IMR-90 (cell line): ENCODE measurements at places on chromosomes 5 and 9.

- peak; percentile 48 for DNase-seq
- H3K27me3 ChIP-seq = no peaks in the 10 kb centered on the region
- peaks cover 12% of the 10 kb centered on the region for H3K4me1 ChIP-seq
- no peak overlapping the region for H3K27ac ChIP-seq
Observed at GRCh38 chr5:132296412-132297016, 2.3 kb downstream of the SLC22A4 start.

DNA sequence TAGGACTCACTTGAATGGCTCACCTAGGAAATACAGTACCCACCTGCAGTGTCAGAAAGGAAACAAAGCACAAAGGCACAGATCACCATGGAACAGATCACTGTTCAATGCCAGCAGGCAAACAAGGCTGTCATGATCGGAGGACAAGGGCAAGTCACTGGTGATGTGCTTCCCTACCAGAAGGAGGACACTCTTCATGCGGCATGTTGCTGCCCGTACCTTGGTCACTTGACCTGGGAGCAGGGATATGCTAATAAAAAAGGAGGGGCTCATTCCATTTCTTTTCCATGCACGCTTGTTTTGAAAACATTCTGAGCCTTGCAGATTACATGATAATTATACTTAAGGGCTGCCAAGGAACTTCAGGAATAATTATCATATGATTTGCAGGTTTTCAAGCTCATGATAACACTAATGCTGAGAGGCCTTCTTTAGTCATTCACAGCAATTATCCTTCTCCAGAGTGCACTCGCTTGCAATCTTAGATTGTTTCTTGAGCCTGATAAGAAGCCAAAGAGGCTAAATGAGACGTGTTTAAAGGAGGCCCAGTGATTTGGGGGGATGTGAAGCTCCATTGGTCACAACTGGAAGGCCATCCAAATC, 36.1 kb upstream of the STARD4 start:
- H3K36me3 ChIP-seq = no peaks in the 10 kb centered on the region
- no peak overlapping the region for H3K27ac ChIP-seq
- H3K27me3 ChIP-seq = no peaks in the 10 kb centered on the region
- H3K4me1 ChIP-seq = no peaks in the 10 kb centered on the region; the same call in 1 of the 2 replicates
- H3K4me3 ChIP-seq = no peak overlapping the region

GRCh38 chr9:120715389-120715924, 1.2 kb upstream of the MEGF9 start:
- no peak overlapping the region for H3K4me3 ChIP-seq
- peak; percentile 77 for DNase-seq
- no peaks in the 10 kb centered on the region for H3K36me3 ChIP-seq
- H3K27ac ChIP-seq = peak overlapping the region; percentile 84; the same call in 1 of the 2 replicates

DNA sequence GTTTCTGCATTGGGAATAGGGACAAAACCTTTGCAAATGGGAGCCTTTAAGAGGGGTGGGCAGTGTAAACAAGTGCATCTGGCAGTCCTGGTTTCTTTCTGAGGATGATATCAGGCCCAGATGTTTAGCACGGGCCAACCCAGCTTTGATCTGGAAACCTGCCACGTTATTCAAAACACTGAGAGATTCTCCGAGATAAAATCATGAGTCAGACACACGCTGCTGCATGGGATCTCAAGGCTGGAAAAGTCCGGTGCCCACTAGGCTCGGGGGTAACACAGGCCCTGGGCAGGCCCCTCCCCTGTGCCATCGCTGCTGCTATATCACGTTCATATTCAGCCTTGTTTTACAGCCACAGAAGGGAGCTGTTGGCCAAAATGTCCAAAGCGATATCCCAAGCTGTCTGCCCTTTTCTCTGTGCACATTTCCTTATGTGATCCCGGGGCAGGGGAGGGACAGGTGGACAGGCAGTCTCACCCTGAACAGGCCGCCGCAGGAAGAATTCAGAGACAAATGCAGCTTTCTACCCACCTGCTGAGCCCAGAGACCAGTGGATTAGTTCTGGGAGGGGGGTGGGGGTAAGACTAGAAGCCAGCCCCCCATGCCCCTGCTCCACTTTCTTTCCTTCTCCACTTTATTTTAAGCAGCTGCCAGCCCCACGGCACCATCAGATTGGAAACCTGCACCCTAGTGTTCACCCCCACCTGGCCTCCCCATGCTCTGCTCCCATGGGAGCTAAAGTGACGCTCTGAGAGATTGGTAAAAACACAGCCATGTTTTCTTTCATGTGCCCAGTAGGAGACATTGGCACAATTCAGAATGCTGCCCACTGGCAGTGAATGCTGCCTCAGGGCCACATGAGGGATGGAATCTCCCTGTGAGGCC, 63.1 kb downstream of the TMOD1 start:
- no peak overlapping the region for H3K27ac ChIP-seq
- peaks cover 12% of the 10 kb centered on the region for H3K36me3 ChIP-seq
- peaks cover 1% of the 10 kb centered on the region; the same call in 1 of the 2 replicates for H3K4me1 ChIP-seq
- no peak overlapping the region for H3K4me3 ChIP-seq

DNA sequence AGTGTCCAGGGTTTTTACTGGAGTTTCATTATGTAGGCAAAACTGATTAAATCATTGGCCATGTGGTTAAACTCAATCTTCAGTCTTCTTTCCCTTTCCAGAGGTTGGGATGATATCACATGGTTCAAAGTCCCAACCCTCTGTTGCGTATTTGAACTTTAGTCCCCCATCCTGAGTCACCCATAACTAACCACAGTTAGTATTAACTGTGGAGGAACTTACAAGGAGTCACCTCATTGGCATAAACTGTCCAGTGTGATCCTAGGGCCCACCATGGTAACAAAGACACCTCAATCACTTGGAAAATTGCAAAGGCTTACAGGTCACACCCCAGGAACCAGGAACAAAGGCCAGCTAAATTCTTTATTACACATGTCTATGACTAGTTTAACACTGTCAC, 188.5 kb downstream of the COX7C start:
- H3K27ac ChIP-seq = no peak overlapping the region
- H3K27me3 ChIP-seq = no peaks in the 10 kb centered on the region
- DNase-seq = peak; percentile 2

DNA sequence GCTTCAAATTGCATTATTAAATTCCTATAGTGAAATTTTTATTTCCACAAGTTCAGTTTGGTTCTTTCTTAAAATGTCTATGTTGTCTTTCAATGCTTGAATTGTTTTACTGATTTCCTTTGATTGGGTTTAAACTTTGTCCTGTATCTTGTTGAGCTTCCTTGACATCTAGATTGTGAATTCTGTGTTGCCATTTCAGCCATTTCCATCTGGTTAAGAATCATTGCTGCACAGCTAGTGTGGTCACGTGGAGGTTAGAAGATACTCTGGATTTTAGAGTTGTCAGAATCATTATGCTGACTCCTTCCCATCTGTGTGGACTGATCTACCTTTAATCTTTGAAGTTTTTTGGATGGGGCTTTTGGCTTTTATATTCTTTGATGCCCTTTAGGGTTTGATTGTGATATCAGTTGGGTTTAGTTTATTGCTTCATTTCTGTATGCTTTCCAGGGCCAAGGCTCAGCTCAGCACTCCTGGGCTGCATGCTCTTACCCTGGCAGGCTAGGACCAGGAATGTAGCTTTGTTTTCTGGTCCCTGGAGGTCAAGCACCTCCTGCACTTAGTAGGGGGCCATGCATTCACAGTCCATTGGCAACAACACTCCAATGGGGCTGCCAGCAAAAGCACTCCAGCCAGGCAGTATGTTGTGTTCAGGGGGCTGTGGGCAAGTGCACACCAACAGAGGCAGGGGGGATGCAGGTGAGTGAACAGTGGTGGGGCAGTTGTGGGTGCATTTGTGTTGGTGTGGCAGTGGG, 141.4 kb downstream of the PRR16 start:
- H3K4me3 ChIP-seq = no peak overlapping the region
- H3K36me3 ChIP-seq = no peaks in the 10 kb centered on the region
- H3K4me1 ChIP-seq = peaks cover 17% of the 10 kb centered on the region
- DNase-seq = no peak
- no peaks in the 10 kb centered on the region for H3K27me3 ChIP-seq

- H3K27me3 ChIP-seq = no peaks in the 10 kb centered on the region
- H3K27ac ChIP-seq = no peak overlapping the region
- H3K4me3 ChIP-seq = no peak overlapping the region
- no peak for DNase-seq
- no peaks in the 10 kb centered on the region for H3K36me3 ChIP-seq
Observed at GRCh38 chr9:90665072-90665471, 22.4 kb upstream of the DIRAS2 start.

- no peak for DNase-seq
- H3K27ac ChIP-seq = no peak overlapping the region
- H3K27me3 ChIP-seq = no peaks in the 10 kb centered on the region
- peaks cover 2% of the 10 kb centered on the region; the same call in 1 of the 2 replicates for H3K4me1 ChIP-seq
- no peak overlapping the region for H3K4me3 ChIP-seq
Observed at GRCh38 chr9:38447703-38448102, 23.4 kb upstream of the IGFBPL1 start.

GRCh38 chr5:5141339-5141599, 1.1 kb downstream of the ADAMTS16 start:
- H3K27me3 ChIP-seq = peaks cover 14% of the 10 kb centered on the region
- DNase-seq = no peak
- no peaks in the 10 kb centered on the region for H3K36me3 ChIP-seq
- no peak overlapping the region for H3K4me3 ChIP-seq

DNA sequence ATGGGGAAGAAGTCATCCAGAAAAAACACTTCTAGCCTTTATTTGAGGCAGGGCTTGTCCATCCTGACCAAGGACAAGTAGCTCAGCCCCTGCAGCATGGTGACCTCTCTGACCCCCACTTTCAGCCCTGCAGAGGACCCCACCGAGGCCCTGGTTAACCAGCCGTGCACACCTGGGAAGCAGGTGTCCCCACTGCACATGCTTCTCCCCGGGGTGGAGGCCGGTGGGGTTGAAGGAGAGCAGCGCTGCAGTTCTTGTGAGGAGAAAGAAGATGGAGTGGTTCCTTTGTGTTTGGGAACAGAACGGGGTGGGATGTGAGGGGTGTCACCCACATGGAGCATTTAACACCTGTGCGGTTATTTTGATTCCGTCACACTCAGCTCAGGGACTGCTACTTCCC, 21.1 kb upstream of the ZBTB34 start:
- no peak overlapping the region for H3K27ac ChIP-seq
- H3K27me3 ChIP-seq = no peaks in the 10 kb centered on the region
- peaks cover 15% of the 10 kb centered on the region; the same call in 1 of the 2 replicates for H3K36me3 ChIP-seq
- peaks cover 6% of the 10 kb centered on the region for H3K4me1 ChIP-seq

DNA sequence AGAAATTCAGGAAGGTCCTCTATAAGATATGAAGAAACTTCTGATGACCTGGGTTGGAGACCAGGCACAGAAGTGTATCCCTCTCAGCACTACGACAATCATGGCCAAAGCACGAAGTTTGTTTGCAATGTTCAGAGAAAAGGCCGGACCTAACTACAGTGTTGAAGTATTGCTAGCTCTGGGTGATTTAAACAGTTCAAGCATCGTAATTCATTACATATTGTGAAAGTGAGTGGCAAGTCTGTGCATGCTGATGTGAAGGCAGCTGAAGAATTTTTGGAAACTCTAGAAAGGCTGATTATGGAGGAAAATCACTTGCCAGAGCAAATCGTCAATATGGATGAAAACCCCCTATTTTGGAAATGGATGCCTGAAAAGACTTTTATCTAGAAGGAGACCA, 67.2 kb upstream of the PANK3 start:
- no peak overlapping the region for H3K27ac ChIP-seq
- H3K27me3 ChIP-seq = no peaks in the 10 kb centered on the region
- H3K36me3 ChIP-seq = no peaks in the 10 kb centered on the region
- DNase-seq = no peak

DNA sequence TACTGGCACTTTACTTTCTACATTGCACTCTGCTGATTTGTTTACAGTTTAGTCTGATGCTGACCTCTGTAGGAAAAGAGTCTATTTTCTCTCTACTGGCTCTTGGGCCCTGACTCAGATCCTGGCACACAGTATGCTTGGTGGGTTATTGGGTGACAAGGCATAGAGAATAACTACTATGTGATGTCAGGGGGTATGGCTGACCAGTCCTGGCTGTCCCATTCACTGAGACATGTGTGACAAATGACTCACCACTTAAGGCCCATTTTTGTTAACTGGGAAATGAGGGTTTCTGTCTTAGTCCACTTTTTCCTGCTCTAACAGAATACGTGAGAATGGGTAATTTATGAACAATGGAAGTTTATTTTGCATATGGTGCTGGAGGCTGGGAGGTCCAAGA, 66.4 kb downstream of the DAPK1 start:
- H3K27me3 ChIP-seq = peaks cover 3% of the 10 kb centered on the region; the same call in 1 of the 2 replicates
- H3K36me3 ChIP-seq = no peaks in the 10 kb centered on the region
- H3K4me1 ChIP-seq = no peaks in the 10 kb centered on the region

DNA sequence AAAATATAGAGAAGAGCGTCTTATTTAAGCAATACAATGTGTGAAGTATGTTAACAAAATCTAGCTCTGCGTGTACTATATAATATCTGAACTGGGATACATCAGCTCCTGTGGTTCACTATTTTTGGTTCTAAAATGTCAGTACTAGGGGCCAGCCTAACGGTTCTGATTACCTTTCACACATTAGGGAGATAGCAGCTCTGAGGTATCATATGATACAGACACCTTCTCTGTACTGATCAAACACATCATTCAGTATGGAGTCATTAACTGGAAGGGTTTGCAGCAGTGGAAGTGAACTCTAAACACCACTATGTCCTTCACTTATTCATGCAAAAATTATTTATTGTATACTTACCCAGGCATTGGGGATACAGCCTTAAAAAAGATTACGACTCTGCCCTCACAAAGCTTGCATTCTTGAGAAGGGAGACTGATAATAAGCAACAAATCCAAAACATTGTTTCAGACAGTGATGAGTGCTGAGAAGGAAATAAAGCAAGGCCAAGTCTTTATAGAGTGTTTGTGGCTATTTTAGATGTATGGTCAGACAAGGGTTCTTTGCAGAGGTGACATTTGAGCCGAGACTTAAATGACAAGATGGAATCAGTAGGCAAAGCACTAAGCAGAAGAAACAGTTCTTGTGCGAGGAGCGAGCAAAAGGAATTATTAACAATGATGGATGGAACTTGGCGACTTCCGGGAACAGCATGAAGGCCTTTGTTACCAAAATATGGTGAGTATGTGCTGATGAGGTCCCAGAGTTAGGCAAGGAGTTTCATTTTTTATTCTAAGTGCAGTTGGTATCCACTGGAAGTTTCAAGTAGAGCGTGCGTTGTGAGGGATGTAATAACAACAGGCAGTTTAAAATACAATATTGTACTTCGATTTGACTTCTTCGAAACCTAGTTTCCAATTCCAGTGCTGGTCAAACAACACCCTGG, 1.8 kb upstream of the LNPEP start:
- peak; percentile 42 for DNase-seq
- no peaks in the 10 kb centered on the region; the same call in 1 of the 2 replicates for H3K4me1 ChIP-seq
- H3K27me3 ChIP-seq = no peaks in the 10 kb centered on the region
- no peaks in the 10 kb centered on the region for H3K36me3 ChIP-seq

- H3K4me3 ChIP-seq = no peak overlapping the region
- no peak for DNase-seq
- H3K27ac ChIP-seq = no peak overlapping the region
- no peaks in the 10 kb centered on the region for H3K27me3 ChIP-seq
- H3K4me1 ChIP-seq = peaks cover 5% of the 10 kb centered on the region
Observed at GRCh38 chr5:34057569-34057968, 14.6 kb upstream of the C1QTNF3 start.

GRCh38 chr5:180006141-180006540, 65.4 kb downstream of the RNF130 start:
- peaks cover 2% of the 10 kb centered on the region; the same call in 1 of the 2 replicates for H3K4me1 ChIP-seq
- peaks cover 7% of the 10 kb centered on the region; the same call in 1 of the 2 replicates for H3K36me3 ChIP-seq
- H3K27me3 ChIP-seq = no peaks in the 10 kb centered on the region
- H3K27ac ChIP-seq = no peak overlapping the region
- no peak for DNase-seq

- H3K36me3 ChIP-seq = peaks cover 38% of the 10 kb centered on the region
- no peak overlapping the region for H3K4me3 ChIP-seq
- no peaks in the 10 kb centered on the region for H3K27me3 ChIP-seq
- no peak overlapping the region for H3K27ac ChIP-seq
Observed at GRCh38 chr9:131233995-131234394, 42.3 kb downstream of the FAM78A start.

GRCh38 chr9:123191680-123192079, 76.7 kb downstream of the STRBP start:
- no peaks in the 10 kb centered on the region for H3K27me3 ChIP-seq
- H3K4me3 ChIP-seq = no peak overlapping the region
- no peaks in the 10 kb centered on the region for H3K36me3 ChIP-seq
- no peaks in the 10 kb centered on the region for H3K4me1 ChIP-seq
- no peak overlapping the region for H3K27ac ChIP-seq
